ENCODE measurements at places on chromosomes 7 and 10.

DNA sequence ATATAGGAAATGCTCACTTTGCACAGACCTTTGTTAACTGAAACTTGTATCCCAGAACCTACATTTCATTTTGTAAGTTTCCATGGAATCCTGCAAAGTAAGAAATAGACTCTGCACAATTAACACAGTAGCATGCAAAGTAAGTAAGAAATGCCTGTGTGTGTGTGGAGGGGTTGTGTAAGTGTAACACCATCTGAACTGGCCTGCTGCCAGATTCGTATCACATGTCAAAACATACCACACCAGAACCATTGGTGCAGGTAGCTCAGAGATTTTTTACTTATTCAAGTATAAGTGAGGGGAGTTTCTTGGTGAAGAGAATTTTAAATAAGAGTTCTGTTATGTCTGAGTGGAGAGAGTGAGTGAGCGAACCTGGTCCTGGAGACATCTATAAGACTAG lies 17.9 kb upstream of the DDX21 start:
- no peak for DNase-seq

DNA sequence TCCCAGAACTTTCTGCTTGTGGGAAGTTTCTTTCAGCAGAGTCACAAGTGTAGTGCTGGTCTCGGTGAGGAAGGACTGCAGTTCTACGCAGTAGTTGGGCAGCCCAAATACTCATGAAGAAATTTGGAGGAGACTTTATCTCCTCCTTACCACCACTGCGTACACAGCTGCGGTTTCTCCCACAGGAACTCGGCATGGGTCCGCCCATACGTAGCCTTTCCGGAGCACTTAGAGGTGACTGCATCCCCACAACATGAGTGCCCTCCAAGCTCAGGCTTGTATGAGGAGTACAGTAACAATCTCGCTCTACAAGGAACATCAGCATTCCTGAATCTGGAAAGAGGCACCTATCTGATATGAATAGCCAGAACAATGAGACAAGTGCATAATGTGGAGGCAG lies 549.2 kb upstream of the SEMA3D start:
- DNase-seq = no peak

- no peak for DNase-seq
These were observed 32.8 kb downstream of the ARL4A start for GRCh38 chr7:12719981-12720865.

DNA sequence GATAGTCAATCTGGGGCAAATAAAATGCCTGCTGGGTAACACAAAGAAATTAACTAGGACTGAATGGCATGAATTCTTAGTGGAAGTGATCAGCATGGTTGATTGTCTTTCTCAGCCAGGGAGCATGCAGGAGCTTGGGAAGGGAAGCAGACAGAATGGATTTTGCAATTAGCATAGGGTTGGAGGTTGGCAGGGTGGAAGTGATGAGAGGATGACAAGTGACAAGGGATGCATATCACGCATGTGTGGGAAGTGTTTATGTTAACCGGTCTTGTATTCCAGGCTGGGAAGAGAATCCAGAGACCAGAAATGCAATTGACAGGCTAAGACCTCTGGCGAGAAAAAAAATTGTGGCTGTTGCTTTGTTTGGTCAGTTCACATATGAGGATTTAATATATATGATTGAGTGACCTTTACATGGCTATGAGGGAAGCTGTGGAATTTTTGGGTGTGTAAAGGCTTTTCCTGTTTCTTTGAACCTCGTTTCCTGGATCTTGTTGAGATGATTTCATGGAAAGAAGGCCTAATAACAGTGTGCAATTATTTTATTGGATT lies 8.3 kb downstream of the MDFIC start:
- no peak for DNase-seq

DNA sequence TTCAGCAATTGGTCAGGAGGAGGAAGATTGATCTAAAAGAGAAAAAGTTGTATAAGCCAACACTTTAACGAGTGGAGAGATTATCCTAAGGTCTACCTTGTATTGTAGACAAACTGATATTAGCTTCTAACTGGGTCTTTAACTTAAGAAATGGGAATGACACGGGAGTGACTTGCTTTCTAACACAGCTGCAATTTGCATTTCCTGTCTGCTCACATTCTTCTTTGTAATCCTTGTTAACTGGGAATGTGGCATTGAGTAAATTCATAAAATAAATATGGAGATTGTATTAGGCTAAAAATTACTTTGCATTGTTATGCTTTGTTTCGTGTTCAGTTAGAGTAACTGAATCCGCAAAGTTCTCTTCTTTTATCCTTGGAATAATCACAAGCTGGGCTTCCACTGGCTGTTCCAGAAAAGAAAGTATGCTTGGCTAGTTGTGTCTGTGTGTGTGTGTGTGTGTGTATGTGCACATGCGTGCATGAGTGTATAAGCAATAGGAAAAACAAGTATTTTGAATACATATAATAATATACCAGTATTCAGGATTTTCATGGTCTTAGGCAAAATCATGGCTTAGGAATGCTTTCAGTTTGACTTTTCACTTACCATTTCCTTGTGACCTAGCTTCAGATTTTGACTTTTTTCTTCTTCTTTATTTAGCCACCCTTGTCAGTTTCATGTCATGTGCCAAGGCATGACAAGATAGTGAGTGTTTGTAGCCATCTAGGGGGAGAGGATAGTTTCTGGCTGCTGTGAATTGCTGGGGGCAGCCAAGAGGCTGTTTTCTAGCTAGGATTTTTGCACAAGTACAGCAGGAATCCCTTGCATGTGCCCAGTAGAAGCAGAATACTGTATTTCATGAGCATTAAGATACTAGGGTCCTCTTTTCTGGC lies 54.5 kb upstream of the FZD8 start:
- no peak for DNase-seq

DNA sequence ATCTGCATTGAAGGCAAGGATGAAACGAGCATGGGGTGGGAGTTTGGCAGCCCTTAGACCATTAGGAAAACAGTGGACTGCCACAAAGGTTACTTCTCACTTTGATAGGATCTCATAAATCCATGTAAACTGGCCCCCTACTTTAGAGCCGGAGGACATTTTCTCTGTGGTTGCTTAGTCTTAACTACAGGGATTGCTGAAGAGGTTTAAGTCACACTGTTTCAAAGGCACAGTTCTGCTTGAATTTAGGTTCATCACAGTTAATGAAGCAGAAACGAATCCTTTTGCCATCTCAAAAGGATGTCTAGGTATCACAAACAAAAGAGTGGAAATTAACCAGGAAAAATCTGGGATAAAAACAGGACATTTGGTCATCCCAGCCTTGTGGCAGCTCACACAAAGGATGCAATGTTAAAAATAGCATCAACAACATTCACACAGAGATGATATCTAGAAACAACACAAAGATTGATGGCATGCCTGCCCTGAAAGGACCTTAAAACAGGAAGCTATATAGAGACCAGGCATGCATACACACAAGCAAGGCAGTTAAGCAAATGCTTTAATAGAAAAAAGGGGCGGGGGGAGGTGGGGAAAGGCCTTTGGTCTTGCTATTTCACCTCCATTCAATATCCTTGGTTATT lies 74.0 kb downstream of the DOCK4 start:
- no peak for DNase-seq

GRCh38 chr7:144397086-144397485 lies 6.4 kb downstream of the NOBOX start:
- DNase-seq = no peak

- no peak for DNase-seq
These were observed 28.0 kb upstream of the NDST2 start for GRCh38 chr10:73839276-73839966.

- no peak for DNase-seq
These were observed 19.3 kb upstream of the ACHE start for GRCh38 chr7:100914879-100915447.

- peak; percentile 20 for DNase-seq
These were observed 30.7 kb upstream of the EPC1 start for GRCh38 chr10:32377458-32378259.

DNA sequence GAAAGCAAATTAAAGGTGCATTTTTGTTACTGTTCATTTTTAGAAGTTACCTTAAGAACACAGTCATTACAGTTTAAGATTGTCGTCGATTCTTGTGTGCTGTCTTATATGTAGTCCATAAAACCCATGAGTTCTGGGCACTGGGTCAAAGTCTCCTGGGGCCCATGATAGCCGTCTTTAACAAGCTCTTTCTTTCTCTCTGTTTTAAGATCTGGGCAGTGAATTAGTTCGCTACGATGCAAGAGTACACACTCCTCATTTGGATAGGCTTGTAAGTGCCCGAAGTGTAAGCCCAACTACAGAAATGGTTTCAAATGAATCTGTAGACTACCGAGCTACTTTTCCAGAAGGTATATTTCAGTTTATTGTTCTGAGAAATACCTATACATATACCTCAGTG lies 90.7 kb upstream of the CAPZA2 start:
- DNase-seq = no peak

GRCh38 chr7:90266808-90267207 lies 21.8 kb downstream of the CFAP69 start:
- no peak for DNase-seq

DNA sequence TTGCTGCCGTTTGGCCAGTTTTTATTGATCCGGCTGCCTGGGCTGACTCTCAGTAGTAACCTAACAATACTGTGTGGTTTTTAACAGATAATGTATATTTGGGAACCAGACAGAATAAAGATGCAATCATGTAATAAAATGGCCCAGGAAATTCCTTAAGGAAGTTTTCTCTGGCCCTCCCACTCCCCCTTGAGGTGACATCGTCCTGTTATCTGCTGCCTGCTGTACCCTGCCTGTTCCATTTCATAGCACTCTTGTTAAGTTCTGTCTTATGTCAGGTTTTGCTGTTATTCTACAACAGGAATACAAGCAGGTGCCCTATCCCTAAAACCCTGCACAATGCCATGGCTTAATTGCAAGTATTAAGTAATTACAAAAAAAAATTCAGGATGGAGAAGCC lies 12.5 kb downstream of the ITGB8 start:
- DNase-seq = no peak

DNA sequence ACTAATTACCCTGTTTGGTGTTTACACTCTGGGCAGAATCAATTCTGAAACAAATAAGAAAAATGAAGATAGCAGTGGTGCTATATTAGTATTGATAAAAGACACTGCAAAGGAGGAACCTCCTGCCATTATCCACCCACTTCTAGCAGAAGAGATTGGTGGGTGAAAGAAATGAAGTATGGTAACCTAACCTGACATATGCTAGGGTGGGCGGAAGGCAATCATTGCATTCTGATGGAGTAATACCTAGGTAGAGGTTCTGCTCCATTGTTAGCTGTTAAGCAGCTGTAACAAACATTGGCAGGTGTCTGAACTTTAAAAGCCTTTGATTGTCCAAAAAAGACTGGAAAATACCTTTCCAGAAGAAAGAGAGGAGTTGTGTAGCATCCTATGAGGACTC lies 95.9 kb downstream of the OTUD1 start:
- DNase-seq = no peak

DNA sequence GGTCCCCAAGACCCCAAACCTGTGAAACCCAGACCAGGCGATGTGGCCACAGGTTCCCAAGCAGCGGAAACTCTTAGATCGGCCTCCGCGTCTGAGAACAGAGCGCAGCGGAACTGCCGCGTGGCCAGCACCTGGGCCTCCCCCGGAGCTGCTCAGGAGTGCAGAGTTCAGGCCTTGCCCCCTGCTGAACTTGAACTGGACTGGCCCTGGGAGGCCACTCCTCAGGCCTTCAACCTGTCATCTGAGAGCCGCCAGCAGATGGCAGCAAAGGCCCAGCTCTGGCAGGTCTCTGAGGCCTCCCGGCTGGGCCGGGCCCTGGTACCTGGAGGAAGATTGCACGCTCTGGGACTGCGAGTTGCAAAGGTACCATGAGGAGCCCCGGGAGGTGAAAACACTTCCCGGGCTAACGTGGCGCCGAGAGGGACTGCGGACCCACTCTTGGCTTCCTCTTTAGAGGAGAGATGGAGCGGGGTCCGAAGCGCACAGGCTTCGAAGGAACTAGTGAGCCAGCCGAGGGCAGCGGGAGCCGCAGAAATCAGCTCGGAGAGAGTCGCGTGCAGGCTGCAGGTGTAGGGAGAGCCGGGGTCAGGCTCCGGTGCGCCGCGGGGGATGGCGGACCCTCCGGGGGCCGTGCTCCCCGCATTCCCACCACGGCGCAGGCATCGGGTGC lies 89.2 kb downstream of the PAXIP1 start:
- DNase-seq = peak; percentile 78

DNA sequence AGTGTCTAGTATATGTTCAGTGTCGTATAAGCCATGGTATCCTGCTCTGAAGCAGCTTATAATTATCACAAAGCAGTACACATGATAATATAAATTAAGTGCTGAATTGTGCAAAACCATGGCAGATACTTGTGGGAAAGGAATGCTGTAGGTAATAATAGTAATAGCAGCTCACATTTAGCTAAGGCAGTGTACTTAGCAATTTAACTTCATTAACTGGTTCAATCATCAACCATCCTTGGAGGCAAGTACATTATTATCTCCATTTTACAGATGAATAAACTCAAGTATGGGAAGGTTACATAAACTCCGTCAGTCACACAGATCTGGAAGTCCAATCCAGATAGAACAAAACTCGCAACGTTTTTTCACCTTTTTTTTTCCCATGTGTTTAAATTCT lies 21.6 kb upstream of the RNF148 start:
- no peak for DNase-seq

DNA sequence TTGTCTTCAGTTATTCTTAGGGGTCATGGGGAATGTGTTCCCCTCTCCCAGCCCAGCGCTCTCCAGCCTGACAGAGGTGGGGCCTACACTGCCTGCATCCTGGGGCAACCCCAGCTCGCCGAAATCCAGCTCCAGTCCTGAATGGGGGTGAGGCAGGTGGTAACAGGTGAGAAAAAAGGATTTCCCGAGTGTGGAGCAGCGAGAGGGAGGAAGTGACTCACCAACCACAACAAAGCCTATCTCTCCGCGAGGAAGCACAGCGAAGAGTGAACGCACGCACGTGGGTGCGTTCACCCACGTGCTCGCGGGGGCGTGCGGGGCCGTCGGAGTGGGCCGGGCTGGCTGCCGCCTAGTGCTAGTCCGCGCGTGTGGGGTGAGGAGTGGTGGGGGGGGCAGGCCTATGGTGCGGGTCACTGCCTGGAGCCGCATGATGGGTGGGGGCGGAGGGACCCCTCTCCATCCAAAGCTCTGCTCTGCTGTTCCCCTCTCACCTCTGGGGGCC lies 855 bp upstream of the PALD1 start:
- no peak for DNase-seq

DNA sequence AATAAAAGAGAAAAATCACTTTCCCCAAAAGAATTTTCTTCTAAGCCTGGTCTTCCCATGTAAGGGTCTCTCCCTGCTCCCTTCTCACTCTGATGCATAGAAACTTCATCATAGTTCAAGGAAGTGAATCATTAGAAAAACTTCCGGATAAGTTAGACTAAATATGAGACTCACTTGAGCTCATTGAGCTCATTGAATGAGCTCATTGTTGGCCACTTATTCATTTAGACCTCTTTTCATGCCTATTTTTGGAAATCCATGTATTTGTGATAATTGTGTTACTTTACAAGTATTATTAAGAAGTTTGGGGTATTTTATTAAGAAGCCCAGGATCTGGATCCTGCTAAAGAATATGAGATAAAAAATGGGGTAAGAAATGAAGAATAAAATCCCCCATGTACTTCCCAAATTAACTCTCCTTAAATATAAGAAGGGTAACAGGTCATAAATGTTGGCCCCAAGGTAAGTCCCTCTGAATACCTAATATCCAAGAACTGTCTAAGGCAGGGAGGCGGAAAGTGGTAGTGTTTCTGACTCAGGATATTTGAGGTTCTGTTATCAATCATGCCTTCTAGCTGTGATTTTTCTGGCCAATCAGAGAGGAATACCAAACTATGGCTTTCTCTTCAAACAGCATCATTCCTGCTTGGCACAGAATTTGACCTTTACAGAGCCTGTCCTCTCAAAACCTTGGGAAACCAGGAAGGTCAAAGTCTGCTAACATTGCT lies 236.5 kb upstream of the PTN start:
- no peak for DNase-seq
